ENCODE measurements at places on chromosomes 1 and 21.

DNA sequence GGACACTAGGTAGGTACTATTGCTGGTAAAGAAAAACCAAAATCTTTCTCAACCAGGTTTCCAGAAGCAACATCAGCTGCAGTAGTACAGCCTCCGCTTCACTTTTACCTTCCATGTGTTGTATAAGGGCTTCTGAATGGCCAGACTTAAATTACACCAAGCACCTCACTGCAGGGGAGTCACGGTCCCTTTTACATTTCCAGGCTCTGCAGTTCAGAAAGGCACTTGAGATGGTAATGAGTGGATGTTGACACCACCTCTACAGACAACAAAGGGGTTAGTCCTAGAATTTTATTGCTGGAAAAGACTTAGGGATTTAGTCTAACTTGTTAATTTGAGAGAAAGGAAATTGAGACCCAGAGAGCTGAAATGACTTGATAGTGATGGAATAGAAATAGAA, 12.0 kb upstream of the DUSP12 start:
- DNase-seq = no peak

GRCh38 chr1:205975387-205975998, 27.7 kb downstream of the RAB7B start:
- no peak for DNase-seq

- no peak for DNase-seq
These were observed 645.6 kb upstream of the ADGRL2 start for GRCh38 chr1:81155131-81155530.

DNA sequence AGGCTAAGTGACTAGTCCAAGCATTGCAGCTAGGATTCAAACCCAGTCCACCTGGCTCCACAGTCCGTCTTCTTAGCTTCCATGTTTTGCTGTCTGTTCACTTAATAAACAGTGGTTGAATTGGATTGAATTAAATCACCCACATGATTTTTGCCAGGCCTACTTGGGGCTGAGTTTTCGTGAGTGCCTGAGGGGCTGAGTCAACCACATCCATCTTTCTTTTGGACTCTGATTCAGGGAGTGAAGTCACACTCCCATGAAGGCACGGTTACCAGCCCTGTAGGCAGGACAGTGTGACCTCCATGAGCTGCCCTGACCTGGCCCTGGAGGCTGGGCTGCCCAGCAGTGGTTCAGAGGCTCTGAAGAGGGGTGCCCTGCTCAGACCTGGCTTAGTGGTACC, 123.7 kb downstream of the ACTL8 start:
- DNase-seq = no peak

GRCh38 chr1:210123924-210124589, 108.5 kb upstream of the SERTAD4 start:
- DNase-seq = no peak

DNA sequence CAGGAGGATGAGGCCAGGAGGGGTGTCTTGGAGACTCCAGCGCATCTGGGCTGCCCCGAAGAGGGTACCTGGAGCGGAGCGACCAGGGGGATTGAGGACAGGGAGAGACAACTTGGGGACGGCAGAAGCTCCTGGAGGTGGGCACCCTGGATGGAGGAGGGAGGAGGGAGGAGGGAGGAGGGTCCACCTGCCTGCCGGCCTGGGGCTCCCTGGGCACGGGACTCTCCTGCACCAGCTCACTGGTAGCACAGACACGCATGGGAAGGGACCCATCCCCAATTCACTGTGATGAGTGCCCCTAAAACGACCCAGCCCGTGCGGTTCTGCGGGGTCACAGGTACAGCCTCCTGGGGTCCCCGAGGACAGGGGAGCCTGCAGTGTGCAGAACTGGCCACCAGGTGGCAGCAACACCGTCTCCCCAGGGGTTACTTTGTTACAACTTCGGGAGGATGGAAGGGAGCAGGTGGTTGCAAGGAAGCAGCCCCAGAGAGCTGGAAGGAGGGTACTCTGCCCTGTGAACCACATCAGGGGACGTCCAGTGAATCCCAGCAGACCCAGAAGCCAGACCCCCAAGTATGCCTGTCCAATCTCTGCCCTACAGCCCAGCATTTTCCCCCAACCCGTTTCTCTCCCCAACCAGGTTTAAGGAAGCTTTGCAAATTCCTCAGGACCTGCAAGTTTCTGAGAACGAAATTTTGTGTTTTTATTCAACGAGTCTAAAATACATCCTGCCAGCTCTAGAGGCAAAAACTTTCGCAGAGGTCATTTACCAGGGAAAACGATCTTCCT, 482.4 kb downstream of the NPHP4 start:
- DNase-seq = peak; percentile 14

DNA sequence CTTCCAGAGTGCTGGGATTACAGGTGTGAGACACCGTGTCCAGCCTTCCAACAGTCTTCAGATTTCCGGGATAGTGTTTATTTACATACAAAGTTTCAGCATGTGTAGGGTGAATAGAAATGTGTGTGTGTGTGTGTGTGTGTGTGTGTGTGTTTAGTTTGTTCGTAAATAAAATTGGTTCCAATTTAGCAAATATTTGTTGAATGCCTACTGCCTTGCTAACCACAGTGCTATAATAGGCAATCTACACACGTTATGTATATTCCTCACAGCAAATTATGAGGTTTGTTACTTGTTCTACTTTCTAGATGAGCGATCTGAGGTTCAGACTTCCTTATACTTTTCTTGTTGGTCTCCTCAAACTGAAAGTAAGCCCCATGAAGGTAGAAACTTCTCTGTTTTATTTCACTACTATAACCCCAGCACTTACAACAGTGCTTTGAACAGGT, 32.8 kb upstream of the EPS15 start:
- DNase-seq = no peak

DNA sequence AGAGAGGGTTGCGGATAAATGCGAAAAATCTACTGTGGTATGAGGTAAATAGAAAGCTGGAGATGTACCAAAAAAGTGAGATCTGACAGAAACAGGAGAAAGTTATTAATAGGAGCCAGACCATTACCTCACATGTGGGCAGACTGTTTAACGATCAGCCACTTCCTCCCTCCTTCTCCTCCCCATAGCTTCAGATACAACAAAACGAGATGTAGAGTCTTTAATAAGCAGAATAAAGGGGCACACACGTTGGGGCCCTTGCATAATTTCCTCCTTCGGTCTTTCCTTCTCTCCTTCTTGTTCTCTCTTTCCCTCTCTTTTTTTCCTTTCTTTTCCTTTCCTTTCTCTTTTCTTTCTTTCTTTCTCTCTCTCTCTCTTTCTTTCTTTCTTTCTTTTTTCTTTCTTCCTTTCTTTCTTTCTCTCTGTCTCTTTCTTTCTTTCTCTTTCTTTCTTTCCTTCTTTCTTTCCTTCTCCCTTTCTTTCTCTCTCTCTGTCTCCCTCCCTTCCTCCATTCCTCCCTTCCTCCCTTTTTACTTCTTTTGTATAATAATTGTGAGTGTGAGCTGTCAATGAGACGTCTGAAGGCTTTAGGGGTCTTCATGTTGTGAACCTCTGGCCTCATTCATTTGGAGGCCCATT, 242.1 kb downstream of the GRIK1 start:
- DNase-seq = no peak

DNA sequence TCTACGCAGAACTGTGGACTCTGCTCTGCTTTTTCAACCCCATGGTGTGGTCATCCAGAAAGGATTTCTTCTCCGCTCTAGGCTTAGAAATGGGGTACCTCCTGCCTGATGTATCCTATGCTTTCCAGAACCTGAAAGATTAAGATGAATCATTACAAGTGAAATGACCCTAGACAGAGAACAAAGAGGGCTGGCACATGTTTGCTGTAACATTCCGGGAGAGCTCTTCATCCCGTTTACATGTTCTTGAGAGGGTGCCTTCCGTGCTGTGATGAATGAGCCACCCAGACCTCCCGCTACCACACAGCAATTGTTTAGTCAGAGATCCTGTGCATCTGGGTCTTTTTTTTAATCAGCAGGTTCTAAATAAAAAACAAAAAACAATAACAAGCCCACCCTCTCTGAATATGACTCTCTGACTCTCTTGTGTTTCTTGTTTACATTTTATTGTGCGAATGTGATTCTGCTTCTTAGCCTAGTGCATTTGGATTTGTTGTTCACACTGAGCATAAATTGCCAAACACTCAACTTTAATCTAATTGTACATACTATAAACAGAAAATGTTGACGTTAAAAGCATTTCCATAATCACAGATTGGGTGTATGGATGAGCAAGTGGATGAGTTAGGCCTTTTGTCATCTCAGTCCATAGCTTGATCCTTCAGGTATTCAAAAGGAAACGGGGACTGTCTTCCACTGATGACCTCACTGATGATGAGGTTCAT, 87.1 kb downstream of the GPR88 start:
- DNase-seq = no peak

GRCh38 chr1:226870026-226870400, 403 bp upstream of the PSEN2 start:
- DNase-seq = no peak

- no peak for DNase-seq
These were observed 33.3 kb upstream of the ZBTB40 start for GRCh38 chr1:22418312-22418711.
